Tibial nerve (tissue), 4 donors: ENCODE measurements at places on chromosomes 2 and 18. TPM values are rescaled to one million over a fixed set of nuclear protein-coding genes. Genes with fewer than 3 reads are reported as not detected.

- no peaks in the 10 kb centered on the region for H3K36me3 ChIP-seq
- DNase-seq: no peak
- no peaks in the 10 kb centered on the region for H3K4me1 ChIP-seq
- no peak overlapping the region for H3K4me3 ChIP-seq
- H3K27ac ChIP-seq: no peak overlapping the region
- H3K27me3 ChIP-seq: no peaks in the 10 kb centered on the region
Measured at GRCh38 chr2:97718051-97718882, 4.9 kb downstream of the ZAP70 start.

DNA sequence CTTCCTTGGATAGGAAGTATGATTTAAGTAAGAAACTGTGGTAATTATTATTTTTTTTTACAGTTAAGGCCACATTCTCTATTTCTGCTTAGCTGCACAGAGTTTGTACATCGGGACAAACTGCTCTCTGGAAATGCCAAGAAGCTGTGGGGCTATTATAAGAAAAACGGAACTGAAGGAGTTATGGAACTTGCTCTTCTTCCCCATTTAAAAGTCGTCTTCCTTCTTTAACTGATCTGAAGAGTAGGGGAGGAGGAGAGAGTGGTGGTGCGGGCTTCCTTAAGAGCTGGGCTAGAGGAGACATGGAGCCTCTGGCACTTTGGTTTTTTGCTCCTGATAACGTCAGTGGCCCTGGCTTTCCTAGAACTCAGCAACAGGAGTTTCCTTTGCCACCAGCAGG, 54.4 kb downstream of the RAB31 start:
- H3K27ac ChIP-seq: no peak overlapping the region
- no peaks in the 10 kb centered on the region for H3K4me1 ChIP-seq
- no peak for DNase-seq
- H3K4me3 ChIP-seq: no peak overlapping the region
- no peaks in the 10 kb centered on the region for H3K27me3 ChIP-seq

DNA sequence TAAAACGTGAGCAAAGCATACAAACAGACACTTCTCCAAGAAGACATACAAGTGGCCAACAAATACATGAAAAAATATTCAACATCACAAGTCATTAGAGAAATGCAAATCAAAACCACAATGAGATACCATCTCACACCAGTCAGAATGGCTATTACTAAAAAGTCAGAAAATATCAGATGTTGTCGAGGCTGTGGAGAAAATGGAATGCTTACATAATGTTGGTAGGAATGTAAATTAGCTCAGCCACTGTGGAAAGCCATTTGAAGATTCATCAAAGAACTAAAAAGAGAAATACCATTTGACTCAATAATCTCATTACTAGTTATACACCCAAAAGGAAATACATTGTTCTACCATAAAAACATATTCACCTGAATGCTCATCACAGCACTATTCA, 825.7 kb downstream of the SUCLG1 start:
- H3K27me3 ChIP-seq: no peaks in the 10 kb centered on the region
- no peaks in the 10 kb centered on the region for H3K4me1 ChIP-seq
- DNase-seq: no peak
- no peak overlapping the region for H3K27ac ChIP-seq
- no peak overlapping the region for H3K4me3 ChIP-seq
- H3K36me3 ChIP-seq: no peaks in the 10 kb centered on the region

- H3K4me1 ChIP-seq: no peaks in the 10 kb centered on the region
- DNase-seq: no peak
- no peaks in the 10 kb centered on the region for H3K27me3 ChIP-seq
Measured at GRCh38 chr2:46451131-46451711, 28.1 kb upstream of the TMEM247 start.

GRCh38 chr2:54879598-54880332, 156.3 kb downstream of the EML6 start:
- no peaks in the 10 kb centered on the region for H3K4me1 ChIP-seq
- DNase-seq: no peak
- H3K27me3 ChIP-seq: no peaks in the 10 kb centered on the region
- no peak overlapping the region for H3K4me3 ChIP-seq

DNA sequence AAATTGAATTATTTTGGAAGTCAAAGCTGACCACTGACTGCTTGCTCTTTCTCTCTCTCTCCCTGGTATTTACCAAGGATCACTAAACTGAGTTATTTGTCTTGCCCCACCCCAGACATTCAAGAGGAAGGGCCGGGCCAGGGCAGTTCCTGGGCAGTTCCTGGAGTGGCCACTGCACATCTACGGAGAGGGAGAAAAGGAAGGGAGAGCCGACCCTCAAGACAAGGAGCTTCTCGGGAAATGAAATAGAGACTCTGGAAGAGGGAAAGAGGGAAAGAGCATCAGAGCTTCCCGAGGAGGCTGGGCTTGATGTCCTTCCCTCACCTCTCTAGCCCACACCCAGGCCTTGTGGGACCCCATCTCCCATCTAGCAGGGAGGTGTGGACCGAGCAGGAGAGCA, 83.1 kb downstream of the SEPTIN10 start:
- H3K27ac ChIP-seq: no peak overlapping the region
- no peak for DNase-seq
- peaks cover 18% of the 10 kb centered on the region for H3K4me1 ChIP-seq
- H3K4me3 ChIP-seq: no peak overlapping the region
- no peaks in the 10 kb centered on the region for H3K27me3 ChIP-seq

- DNase-seq: no peak
- no peaks in the 10 kb centered on the region for H3K36me3 ChIP-seq
- H3K4me1 ChIP-seq: no peaks in the 10 kb centered on the region
- no peak overlapping the region for H3K27ac ChIP-seq
- H3K27me3 ChIP-seq: no peaks in the 10 kb centered on the region
Measured at GRCh38 chr2:155372969-155373368, 674.5 kb downstream of the KCNJ3 start.

DNA sequence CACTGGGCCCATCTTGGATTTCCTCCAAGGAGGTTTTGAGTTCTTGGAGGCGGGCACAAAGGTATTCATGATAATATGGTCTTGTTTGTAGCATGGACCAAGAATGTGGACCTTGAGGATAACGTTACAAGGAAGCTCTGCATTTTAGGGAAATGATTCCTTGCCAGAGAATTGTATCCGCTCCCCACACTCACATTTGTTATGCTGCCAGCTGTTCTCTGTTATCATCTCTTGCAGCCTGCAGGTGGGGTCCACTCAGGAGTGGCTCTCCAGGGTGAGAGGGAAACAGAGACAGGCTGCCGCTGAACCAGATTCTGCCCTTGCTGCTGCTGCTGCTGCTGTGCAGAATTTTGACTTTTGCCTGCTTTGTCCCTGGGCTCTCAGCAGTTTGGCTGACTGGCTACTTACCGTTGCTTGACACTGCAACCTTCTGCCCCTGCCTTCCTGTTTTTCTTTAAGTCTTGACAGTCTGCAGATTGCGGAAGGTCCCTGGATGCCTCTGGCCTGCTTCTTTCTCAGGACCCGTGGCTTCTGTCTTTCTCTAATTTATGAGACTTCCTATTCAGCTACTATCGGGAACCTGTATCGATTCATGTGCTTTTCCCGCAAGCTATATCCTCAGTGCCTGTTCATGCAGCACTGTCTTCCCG, 122.3 kb upstream of the DOCK10 start:
- no peak for DNase-seq
- no peaks in the 10 kb centered on the region for H3K4me1 ChIP-seq
- no peak overlapping the region for H3K4me3 ChIP-seq
- H3K27ac ChIP-seq: no peak overlapping the region
- H3K27me3 ChIP-seq: no peaks in the 10 kb centered on the region

- H3K27ac ChIP-seq: peak overlapping the region; percentile 91
- peaks cover 23% of the 10 kb centered on the region for H3K4me1 ChIP-seq
- DNase-seq: peak; percentile 41
- H3K36me3 ChIP-seq: no peaks in the 10 kb centered on the region
- no peaks in the 10 kb centered on the region for H3K27me3 ChIP-seq
Measured at GRCh38 chr2:172556284-172557033, 569 bp downstream of the PDK1 start.

DNA sequence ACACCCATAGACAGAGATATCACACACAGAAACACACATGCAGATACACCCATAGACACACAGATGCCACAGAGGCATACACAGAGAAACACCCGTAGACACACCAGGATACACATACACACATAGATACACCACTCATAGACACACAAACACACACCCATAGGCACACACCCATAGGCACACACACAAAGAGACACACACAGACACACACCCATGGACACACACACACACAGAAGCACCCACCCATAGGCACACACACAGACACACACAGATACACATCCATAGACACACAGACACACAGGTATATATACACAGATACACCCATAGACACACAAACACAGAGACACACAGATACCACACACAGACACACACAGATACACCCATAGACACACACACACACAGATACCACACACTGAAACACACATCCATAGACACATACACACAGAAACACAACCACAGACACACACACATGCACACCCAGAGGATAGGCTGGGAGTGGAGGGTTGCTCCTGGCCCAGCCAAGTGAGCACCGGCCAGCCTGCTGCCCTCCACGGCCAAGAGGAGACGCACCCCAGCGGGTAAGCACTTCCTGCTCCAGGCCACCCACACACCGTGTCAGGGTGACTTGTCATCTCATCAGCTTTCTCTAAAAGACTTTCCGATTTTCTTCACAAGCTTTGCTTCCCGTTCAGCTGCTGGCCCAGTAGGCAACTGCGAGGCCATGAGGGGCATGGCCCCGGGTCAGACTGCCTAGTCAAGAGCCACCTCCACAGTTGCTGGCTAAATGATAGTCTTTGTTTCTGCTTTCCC, 14.1 kb upstream of the CNNM3 start:
- no peak overlapping the region for H3K4me3 ChIP-seq
- no peak for DNase-seq

GRCh38 chr18:13437796-13438506, 219.4 kb downstream of the LDLRAD4 start:
- H3K36me3 ChIP-seq: no peaks in the 10 kb centered on the region
- no peak overlapping the region for H3K4me3 ChIP-seq
- no peak overlapping the region for H3K27ac ChIP-seq
- DNase-seq: no peak
- no peaks in the 10 kb centered on the region for H3K27me3 ChIP-seq
- peaks cover 3% of the 10 kb centered on the region for H3K4me1 ChIP-seq

DNA sequence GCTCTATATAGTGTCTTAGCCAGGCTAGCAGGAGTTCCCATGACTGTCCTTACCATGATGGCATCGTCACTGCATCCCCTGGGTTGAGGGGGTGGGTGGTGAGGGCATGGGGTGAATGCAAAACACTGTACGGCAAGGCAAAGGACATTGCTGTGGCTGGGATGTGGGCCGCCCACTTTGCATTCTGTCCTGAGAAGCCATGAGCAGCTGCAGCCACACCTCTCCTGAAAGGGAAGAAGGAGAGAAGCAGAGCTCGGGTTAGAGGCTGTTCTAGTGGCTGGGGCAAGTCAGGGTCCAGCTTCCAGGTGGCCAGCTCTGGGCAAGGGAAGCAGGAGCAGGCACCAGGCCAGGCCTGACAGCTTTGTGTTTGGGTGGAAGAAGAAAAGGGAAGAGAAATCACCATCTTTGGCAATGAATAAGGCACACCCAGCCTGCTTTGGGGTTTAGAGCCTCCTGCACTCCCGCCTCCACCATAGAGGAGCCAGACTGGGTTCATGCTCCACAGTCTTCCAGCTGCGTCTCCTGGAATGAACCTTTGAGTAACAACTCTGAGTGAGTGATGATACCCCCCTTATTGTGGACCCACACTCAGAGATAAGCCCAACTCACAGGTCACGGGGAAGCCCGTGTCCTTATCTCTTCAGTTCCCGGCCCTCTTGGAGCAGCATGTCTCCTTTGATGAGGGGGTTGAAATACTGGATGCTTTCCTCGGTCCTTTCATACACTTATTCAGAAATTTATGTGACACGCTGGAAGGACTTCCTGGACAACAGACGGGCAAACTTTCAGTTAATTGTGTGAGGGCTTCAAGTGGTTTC, 63.4 kb downstream of the INPP4A start:
- no peaks in the 10 kb centered on the region for H3K36me3 ChIP-seq
- H3K4me3 ChIP-seq: no peak overlapping the region
- no peak for DNase-seq
- peak overlapping the region; percentile 95 for H3K27ac ChIP-seq
- H3K4me1 ChIP-seq: peaks cover 64% of the 10 kb centered on the region
- no peaks in the 10 kb centered on the region for H3K27me3 ChIP-seq

DNA sequence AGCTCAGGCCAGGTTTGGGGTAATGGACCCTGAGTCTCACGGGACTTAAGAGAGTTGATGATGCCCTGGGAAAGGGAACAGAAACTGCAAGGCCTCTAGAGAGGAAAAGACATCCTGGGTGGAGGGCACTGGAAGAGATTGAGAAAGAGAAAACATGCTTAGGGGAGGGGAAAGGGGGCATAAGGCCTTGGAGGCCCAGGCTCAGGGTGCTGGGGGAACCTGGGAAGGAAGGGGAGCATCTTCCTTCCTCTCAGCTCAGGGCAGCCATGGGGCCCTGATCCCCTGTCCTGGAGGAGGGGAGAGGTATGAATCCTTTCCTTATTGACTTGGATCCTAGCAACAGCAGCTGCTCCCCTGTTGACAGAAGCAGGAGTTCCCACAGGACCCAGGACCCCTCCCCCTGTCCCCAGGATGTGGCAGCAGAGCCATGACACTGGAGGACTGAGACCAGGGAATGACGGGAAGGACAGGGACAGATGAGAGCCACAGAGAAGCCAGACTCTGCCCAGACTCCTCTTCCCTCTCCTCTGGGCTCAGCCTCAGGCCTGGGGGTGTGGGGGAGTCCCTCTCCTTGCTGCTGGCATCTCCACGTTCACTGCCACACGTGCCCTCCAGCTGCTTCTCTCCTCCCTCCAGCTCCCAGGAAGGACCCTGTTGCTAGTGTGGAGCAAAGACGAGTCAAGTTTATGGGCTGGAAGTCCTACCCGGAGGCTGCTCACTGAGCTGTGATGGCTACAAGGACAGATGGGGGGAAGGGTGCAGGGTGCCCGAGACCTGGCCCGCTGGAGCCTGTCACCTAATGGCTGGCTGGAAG, 815 bp downstream of the GPBAR1 start:
- no peak for DNase-seq
- H3K27me3 ChIP-seq: no peaks in the 10 kb centered on the region
- no peak overlapping the region for H3K4me3 ChIP-seq
- no peak overlapping the region for H3K27ac ChIP-seq

- H3K27me3 ChIP-seq: no peaks in the 10 kb centered on the region
- DNase-seq: no peak
- no peaks in the 10 kb centered on the region for H3K36me3 ChIP-seq
- H3K4me1 ChIP-seq: no peaks in the 10 kb centered on the region
Measured at GRCh38 chr2:33071591-33071990, 124.8 kb downstream of the LTBP1 start.

Gene SNTG2
- 21.8 TPM for total RNA-seq

Gene SPHKAP
- not detected for total RNA-seq

Gene DCDC2C
- 3.9 TPM for total RNA-seq

Gene THADA
- 35.7 TPM for total RNA-seq

Gene ELOA2
- not detected for total RNA-seq

Gene FLACC1
- 2.1 TPM for total RNA-seq

Gene MAP2
- total RNA-seq: 20.2 TPM

Gene MYOM1
- total RNA-seq: 3.0 TPM

Gene PSD4
- 12.6 TPM for total RNA-seq

Gene CROCC2
- not detected for total RNA-seq
